ENCODE measurements at places on chromosomes 6 and 20.

DNA sequence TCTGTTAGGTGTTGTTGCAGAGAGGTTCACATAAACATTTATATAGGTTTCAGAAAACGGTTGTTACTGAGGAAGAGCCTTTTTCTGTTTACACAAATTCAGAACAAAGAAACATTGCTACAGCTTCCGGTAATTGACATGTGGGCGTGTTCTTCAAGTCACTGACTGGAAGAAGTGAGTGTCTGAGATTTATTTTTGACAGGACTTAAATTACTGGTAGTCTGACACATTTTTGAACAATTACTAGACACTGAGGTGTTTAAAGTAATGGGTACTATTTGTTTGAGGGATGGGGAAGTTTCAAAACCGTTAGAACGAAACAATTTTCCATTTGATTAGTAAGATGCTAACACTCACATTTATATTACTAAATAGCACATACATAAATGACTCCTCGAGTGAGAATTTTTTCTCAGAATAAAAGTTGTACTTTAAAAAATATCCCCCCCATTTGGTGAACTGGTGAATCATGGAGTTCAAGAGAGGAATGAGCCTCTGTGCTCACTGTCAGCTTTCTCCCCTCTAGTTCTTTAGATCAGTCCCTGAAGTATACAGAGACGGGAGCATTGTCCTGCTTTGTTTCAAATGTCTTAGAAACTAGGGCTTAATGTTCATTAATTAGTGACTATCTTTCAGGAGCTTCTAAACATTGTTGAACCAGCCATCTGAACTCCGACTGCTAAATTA lies 98.7 kb downstream of the TSHZ2 start:
- DNase-seq = no peak

GRCh38 chr6:40112350-40112749 lies 178.1 kb upstream of the MOCS1 start:
- no peak for DNase-seq

DNA sequence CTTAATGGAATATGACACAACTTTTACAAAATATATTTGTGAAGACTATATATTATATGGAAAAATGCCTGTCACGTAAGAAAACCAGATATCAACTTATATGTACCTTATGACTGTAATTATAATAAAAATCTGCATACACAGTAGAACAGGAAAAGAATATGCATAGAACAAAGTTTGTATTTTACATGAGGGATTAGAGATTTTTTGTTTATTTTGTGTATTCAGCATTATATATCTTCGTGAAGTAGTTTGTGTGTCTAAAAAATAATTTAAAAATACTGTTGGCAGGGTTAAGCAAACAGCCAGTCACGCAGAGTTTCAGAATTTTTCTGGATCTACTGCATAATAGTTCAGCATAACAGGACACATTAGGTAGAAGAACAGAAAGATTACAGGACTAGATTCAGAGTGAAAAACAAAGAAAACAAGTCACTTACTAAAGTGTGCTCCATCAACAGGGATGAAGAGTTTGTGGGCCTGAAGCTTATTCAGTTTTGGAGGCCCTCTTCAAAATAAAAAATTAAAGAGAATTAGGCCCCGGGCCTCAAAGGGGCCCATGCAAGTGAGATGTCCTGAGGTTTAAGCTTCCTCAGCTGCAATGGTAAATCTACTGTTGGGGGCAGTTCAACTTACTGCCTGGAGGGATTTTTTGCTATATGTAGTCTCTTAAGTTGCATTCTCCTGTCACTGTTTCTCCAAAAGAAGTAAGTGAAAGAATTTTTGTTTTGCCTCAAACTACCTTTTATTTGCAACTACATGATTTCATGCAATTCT lies 16.3 kb downstream of the TXLNB start:
- no peak for DNase-seq

GRCh38 chr20:54062812-54063280 lies 7.5 kb downstream of the BCAS1 start:
- no peak for DNase-seq

DNA sequence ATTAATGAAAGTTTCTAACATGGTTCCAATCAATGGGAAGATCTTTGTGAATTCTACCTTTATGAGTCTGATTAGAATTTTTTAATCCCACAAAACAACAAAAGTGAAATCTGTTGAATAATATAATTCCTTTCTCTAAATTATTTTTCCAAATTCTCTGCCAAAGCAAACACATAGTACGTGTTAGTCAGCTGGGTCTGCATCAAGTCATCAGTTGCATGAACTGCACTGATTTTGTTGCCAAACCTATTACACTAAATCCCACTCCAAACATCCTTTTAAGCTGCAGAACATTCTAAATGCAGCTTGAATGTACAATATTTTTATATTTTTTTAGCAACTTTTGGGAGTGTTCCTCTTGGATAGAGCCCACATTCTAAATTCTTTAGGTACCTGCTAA lies 199.0 kb upstream of the HSF2 start:
- no peak for DNase-seq

DNA sequence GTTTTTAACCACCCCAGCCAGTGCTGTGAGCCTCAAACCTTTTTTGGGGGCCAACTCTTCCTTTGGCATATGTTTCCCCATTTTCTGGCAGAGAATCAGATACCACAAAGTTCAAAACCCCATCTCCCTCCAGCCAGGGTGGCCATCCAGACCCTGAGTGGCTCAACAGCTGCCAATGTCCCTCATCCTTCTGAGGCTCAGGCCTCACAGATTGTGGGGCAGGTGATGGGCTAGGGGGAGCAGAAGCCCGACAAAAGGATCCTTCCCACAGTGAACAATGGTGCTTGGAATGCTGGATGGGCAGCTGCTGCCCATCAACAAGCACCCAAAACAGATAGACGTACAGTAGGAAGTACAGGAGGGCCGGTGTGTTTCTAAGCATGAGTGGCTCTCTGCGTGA lies 42.6 kb upstream of the IL17A start:
- no peak for DNase-seq

DNA sequence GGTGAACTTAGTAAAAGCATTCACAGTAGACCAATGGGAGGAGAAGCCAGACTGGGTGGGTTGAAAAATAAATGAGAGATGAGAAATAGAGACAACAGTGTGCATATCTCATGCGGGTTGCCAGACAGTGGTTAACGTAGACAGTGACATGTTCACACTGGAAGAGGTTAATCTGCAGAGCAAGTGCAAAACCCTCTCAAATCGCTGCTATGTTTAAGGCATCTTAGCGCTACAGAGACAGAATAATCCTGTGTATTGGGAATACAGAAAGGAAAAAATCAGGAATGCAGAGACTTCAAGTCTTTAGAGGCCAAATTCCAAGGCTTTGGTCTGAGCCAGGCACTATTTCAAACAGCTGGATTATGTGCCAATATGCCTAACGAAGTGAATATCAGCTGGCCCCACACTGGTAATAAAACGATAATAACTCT lies 107.1 kb downstream of the TSHZ2 start:
- DNase-seq = no peak

- DNase-seq = no peak
Observed at GRCh38 chr6:137427656-137428290, 66.4 kb downstream of the OLIG3 start.

- no peak for DNase-seq
Observed at GRCh38 chr6:32685603-32686002, 19.1 kb upstream of the HLA-DQB1 start.

DNA sequence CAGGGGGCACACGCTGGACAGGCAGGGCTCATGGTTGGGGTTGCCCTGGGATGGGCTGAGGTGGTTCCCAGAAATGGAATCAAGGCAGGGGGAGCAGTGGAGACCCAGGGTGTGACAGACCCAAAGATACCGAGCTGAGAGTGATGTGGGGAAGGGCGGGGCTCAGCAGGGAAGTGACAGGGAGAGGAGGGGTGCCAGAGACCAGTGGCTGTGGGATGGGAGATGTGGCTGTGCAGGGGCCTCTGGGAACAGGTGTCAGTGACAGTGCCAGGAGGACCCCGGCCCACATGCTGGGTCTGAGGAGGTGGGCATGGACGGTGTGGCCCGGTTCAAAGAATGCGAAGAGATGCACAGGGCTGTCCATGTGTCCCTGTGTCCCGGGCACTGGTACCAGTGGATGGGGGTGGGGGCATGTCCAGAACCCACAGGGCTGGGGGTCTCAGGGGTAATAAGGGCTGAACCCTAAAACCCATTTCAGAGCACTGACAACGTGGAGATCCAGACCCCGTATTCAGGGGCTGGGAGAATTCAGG lies 1.0 kb downstream of the CABLES2 start:
- DNase-seq = no peak

- DNase-seq = no peak
Observed at GRCh38 chr6:161053103-161053502, 61.5 kb downstream of the MAP3K4 start.

GRCh38 chr6:66964216-66964615 lies 1257.2 kb upstream of the EYS start:
- no peak for DNase-seq

DNA sequence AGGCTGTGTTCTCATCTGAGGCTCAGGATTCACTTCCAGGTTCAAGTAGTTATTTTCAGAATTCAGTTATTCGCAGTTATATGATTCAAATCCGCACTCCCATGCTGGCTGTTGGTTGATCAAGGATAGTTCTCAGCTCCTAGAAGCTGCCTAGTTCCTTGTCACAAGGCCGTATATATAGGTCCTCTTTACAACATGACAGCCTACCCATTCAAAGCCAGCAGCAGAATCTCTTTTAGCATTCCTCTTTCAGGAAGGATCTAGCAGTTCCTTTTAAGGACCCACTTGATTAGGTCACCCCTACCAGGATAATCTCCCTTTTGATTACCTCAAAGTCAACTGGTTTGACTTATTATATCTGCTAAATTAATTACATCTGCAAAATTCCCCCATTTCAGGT lies 23.8 kb upstream of the LAMP5 start:
- no peak for DNase-seq

DNA sequence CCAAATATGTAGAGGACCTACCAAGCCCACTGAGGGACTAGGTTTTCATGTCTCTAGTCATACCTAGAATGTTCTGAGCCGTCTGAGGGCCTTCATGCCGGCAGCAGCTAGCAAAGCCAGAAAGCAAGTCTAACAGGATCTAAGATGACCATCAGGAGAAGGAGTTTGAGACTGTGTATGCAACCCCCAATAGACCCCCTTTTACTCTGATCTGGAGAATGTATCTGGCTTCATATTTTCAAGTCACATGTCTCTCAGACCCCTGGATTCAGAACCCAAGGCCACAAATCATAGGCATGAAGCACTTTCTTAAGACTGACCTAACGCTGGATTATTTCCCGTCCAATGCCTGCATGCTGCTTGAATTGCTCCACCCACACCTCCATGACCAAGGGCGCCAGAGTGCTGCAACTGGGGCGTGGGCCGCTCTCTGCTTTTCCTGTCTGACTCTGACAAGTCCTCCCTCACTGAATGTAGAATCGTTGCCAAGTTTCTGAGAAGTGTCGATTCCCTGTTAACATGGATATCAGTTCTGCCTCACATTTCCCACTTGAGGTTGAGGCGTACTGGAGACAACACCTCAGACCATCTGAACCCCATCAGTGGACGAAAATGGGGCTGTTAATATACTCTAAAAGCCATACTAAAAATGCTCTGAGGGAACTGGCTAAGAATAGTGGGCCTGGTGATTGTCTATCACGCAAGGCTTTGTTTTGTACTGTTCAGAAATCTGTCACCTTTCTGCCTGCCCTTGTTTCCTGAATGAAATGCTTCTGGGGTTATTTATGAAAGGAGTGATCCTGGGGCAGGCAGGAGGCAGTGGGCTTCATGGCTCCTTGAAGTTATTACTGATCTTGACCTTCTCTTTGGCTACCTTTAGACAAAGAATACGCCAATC lies 23.9 kb upstream of the ASXL1 start:
- no peak for DNase-seq

GRCh38 chr20:19317237-19318069 lies 105.0 kb downstream of the SLC24A3 start:
- no peak for DNase-seq

- DNase-seq = no peak
Observed at GRCh38 chr6:90008908-90009501, 114.7 kb downstream of the GJA10 start.

DNA sequence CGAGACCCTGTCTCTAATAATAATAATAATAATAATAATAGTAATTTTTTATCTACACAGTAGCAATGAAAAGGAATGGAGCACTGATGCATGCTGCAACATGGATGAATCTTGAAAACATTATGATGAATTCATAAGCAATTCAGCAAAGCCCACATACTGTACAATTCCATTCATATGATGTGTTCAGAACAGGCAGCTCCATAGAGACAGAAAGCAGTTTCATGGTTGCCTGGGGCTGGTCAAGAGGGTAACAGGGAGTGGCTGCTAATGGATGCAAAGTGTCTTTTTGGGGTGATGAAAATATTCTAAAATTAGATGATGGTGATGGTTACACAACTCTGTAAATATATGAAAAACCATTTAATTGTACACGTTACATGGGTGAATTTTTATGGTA lies 43.6 kb downstream of the SLC24A3 start:
- no peak for DNase-seq
